ENCODE measurements at places on chromosomes 2 and 18.

- DNase-seq, result no peak
- no peaks in the 10 kb centered on the region for H3K4me1 ChIP-seq
- H3K36me3 ChIP-seq, result no peaks in the 10 kb centered on the region
- H3K27me3 ChIP-seq, result no peaks in the 10 kb centered on the region
- H3K4me3 ChIP-seq, result no peak overlapping the region
- H3K27ac ChIP-seq, result no peak overlapping the region
These were observed 690.7 kb downstream of the LRP1B start for GRCh38 chr2:141440072-141440635.

GRCh38 chr2:20544153-20544747 lies 97.4 kb downstream of the RHOB start:
- no peak for DNase-seq
- H3K27ac ChIP-seq, result no peak overlapping the region
- peaks cover 6% of the 10 kb centered on the region for H3K27me3 ChIP-seq
- no peak overlapping the region for H3K4me3 ChIP-seq
- no peaks in the 10 kb centered on the region for H3K36me3 ChIP-seq

- no peaks in the 10 kb centered on the region for H3K4me1 ChIP-seq
- H3K36me3 ChIP-seq, result no peaks in the 10 kb centered on the region
- H3K27ac ChIP-seq, result no peak overlapping the region
These were observed 455.1 kb upstream of the DDX18 start for GRCh38 chr2:117359266-117359914.

- H3K4me3 ChIP-seq, result no peak overlapping the region
- no peaks in the 10 kb centered on the region for H3K36me3 ChIP-seq
- no peaks in the 10 kb centered on the region for H3K27me3 ChIP-seq
- H3K27ac ChIP-seq, result no peak overlapping the region
- DNase-seq, result peak; percentile 22
These were observed 510.6 kb downstream of the ERBB4 start for GRCh38 chr2:212027681-212028628.

GRCh38 chr2:223786236-223786635 lies 51.1 kb downstream of the AP1S3 start:
- no peak overlapping the region for H3K27ac ChIP-seq
- no peak overlapping the region for H3K4me3 ChIP-seq
- H3K4me1 ChIP-seq, result no peaks in the 10 kb centered on the region
- DNase-seq, result no peak

- H3K27me3 ChIP-seq, result no peaks in the 10 kb centered on the region
- no peaks in the 10 kb centered on the region for H3K36me3 ChIP-seq
- peaks cover 17% of the 10 kb centered on the region for H3K4me1 ChIP-seq
- H3K4me3 ChIP-seq, result no peak overlapping the region
These were observed 12.3 kb downstream of the ZEB2 start for GRCh38 chr2:144507441-144508171.

GRCh38 chr2:32377928-32378327 lies 21.1 kb downstream of the BIRC6 start:
- H3K27ac ChIP-seq, result no peak overlapping the region
- H3K4me3 ChIP-seq, result no peak overlapping the region
- peaks cover 13% of the 10 kb centered on the region for H3K36me3 ChIP-seq
- H3K27me3 ChIP-seq, result no peaks in the 10 kb centered on the region

DNA sequence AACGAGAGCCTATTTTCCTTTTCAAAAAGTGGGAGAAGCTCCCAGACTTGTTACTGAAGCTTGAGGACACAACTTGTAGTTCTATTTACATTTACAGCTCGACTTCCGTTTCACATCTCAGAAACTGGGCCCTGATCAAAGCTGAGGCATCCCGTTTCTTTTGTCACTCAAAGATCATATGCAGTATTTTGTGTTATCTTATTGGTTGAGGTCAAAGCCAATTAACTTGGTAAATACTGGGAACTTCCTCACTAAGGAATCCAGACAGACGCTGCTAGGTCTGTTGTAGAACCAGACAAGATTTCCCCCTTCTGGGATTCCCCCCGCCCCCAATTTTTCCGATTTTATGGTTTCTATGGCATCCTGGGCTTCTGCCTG lies 50.3 kb downstream of the TSN start:
- no peaks in the 10 kb centered on the region for H3K4me1 ChIP-seq
- DNase-seq, result no peak
- no peaks in the 10 kb centered on the region for H3K36me3 ChIP-seq
- no peak overlapping the region for H3K27ac ChIP-seq
- H3K4me3 ChIP-seq, result no peak overlapping the region
- peaks cover 21% of the 10 kb centered on the region for H3K27me3 ChIP-seq

DNA sequence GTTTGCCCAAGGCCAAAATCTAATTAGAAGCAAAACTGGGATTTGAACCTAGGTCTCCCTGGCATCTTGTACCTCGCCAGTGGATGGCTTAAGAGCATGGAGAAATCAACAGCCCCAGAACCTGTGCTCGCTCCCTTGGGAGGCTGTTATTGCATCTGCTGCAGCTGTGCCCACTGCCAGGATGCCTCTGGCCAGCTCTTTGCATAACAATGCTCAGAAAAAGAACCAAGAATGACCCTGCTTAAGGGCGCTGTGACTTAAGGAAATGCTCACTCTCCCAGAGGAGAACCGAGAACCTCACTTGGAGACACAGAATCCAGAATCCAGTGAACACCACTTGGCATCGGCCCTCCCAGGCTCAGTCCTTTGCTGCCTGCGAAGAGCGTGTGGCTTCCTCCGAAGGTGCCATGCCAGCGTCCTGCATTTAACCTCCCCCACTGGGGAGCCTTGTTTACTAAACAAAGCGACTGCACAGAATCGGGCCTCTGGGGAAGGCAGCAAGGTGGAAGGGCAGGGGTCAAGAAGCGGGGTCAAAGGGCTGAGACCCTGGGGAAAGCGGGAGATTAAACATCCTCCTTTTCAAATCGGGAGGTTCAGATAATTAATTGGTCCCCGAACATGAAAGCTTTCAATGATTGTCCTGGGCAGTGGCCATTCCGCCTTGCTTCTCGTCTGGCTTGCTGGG lies 71.0 kb upstream of the BOD1L2 start:
- H3K27me3 ChIP-seq, result peaks cover 18% of the 10 kb centered on the region
- peaks cover 2% of the 10 kb centered on the region for H3K4me1 ChIP-seq
- no peak overlapping the region for H3K4me3 ChIP-seq
- H3K36me3 ChIP-seq, result no peaks in the 10 kb centered on the region

- H3K27ac ChIP-seq, result no peak overlapping the region
- H3K4me1 ChIP-seq, result peaks cover 2% of the 10 kb centered on the region
- DNase-seq, result no peak
- no peak overlapping the region for H3K4me3 ChIP-seq
These were observed 10.2 kb downstream of the IAH1 start for GRCh38 chr2:9484533-9484932.

DNA sequence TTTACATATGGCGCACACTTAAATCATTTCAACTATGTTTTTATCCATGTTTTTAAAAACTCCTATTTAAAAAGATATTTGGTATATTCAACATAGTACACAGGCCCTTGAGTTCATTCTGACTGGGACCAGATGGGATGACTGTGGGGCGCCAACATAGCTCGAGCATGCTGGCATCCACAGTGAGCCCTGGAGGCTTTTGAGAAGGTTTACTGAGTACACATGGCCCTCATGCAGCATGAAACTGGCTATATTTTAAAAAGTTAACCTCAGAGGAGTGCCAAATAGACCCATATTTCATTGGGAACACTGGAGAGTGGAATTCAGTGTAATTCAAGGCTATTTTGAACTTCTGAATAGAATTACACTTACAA lies 83.6 kb downstream of the CCDC85A start:
- no peak for DNase-seq
- no peaks in the 10 kb centered on the region for H3K4me1 ChIP-seq
- H3K27ac ChIP-seq, result no peak overlapping the region
- no peaks in the 10 kb centered on the region for H3K27me3 ChIP-seq

DNA sequence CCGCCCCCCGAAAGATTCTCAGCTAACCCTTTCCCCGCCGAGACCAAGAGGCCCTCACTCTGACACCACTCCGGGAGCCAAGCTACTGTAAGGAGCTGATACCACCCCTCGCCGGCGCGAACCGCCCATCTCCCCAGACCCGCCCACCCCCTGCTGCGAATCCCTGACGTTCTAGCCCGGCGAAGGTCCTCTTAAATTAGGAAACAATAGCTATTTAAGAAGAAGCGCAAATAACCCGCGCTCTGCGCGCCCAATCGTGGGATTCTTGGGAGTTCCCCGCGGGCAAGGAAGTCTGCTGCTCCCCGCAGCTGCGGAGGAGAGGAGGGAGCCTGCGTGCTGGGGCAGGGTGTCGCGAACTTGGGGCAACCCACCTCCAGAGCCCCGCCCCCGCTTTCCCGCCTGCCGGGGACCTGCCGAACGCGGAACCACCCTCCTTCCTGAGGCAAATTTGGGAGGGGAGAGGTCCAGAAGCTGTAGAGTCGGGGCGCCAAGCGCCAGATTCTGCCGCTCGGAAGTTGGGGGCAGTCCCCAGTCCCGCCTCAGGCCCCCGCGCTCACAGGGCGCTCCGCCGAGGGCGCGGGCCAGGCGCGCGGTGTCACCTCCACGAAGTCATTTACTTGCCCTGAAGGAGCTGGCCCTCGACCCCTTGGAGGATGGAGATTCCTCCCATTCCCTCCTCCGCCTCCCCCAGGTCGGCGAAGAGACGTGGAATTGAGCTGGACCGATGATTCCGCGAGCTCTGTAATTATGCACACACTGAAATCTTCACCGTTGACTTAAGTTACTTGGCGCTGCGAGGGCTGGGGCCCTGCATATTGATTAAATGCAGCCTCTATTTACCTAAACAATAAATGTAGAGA lies 8.4 kb upstream of the SP9 start:
- no peaks in the 10 kb centered on the region for H3K36me3 ChIP-seq
- peaks cover 18% of the 10 kb centered on the region for H3K4me1 ChIP-seq
- H3K4me3 ChIP-seq, result peak overlapping the region; percentile 51
- no peak overlapping the region for H3K27ac ChIP-seq

DNA sequence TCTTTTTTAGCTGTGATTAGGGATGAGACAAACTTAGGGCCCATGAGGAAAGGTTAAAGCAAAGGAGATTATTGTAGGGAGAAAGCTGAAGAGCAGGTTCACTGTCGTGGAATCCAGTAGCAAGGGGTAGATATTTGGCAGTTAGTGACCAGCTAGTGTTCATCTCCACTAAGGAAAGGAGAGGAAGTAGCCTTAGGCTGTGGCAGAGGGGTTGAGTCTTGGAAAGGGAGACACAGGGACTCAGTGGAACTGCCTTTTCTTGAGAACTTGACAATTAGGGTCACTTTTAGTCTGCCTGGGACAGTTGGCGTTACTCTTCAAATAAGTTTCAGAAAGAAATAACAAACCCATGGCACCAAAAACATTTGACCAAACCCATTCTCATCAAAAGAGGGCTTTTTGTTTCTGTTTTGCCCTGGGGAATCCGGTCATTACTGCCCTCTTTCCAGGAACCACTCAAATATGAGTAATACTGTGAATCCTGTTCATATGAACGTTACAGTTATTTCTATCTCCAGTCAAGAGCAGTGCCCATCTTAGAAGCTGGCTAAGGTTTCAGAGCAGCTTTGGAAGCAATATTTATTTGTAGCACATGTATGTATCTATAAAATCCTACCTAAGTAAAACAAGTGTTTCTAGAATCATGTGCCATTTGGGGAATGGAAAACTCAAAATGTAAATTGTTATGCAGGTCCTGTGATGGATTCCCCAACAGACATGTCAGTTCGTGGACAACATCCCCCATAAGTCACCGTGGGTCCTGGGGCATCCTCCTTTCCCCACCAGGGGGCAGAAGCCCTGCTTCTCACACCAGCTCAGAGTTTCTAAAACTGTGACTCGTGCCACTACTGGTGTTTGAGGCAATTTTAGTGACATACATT lies 77.3 kb upstream of the PHLPP1 start:
- no peaks in the 10 kb centered on the region for H3K36me3 ChIP-seq
- H3K4me1 ChIP-seq, result no peaks in the 10 kb centered on the region
- no peak overlapping the region for H3K27ac ChIP-seq
- H3K4me3 ChIP-seq, result no peak overlapping the region
- DNase-seq, result peak; percentile 4

DNA sequence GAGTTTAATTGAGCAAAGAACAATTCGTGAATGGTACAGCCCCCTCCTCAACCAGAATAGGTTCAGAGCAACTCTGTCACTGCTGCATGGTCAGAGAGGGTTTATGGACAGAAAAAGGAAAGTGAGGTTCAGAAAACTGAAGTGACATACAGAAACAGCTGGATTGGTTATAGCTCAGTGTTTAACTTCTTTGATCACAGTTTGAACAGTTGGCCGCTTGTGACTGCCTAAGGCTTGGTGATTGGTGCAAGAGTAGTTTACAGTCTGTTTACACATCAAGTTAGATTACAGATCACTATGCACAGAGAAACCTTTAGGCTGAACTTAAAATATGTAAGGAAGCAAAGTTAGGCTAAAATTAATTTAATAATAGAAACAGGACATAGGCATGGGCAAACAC lies 459.2 kb downstream of the KCNJ3 start:
- no peaks in the 10 kb centered on the region for H3K36me3 ChIP-seq
- H3K27ac ChIP-seq, result no peak overlapping the region
- DNase-seq, result no peak
- H3K4me1 ChIP-seq, result no peaks in the 10 kb centered on the region

- no peak for DNase-seq
- no peaks in the 10 kb centered on the region for H3K36me3 ChIP-seq
- no peaks in the 10 kb centered on the region for H3K27me3 ChIP-seq
- H3K4me1 ChIP-seq, result peaks cover 42% of the 10 kb centered on the region
These were observed 67.2 kb downstream of the LRRFIP1 start for GRCh38 chr2:237694415-237695194.

GRCh38 chr2:220057916-220058315 lies 430.5 kb downstream of the SLC4A3 start:
- no peaks in the 10 kb centered on the region for H3K36me3 ChIP-seq
- DNase-seq, result no peak
- no peaks in the 10 kb centered on the region for H3K27me3 ChIP-seq
- H3K4me1 ChIP-seq, result peaks cover 4% of the 10 kb centered on the region

DNA sequence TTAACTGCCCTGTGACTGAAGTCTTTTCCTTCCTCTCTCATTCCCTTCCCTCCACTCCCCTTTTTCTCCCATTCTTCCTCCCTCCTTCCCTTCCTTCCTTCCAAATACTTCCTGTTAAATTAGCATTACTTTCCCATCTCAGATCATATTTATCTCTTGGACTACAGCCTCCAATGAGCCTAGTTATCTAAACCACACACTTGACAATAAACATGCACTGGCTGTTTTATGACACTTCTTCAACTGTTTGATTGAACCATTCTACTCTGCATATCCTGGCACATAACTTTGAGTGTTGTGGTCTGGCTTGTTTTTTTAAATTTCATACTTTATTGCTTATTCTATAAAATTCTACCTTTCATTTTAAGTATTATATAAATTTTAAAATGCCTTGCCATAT lies 1860.8 kb upstream of the LRRTM1 start:
- no peak overlapping the region for H3K27ac ChIP-seq
- no peak for DNase-seq
- H3K4me3 ChIP-seq, result no peak overlapping the region
- H3K36me3 ChIP-seq, result no peaks in the 10 kb centered on the region

DNA sequence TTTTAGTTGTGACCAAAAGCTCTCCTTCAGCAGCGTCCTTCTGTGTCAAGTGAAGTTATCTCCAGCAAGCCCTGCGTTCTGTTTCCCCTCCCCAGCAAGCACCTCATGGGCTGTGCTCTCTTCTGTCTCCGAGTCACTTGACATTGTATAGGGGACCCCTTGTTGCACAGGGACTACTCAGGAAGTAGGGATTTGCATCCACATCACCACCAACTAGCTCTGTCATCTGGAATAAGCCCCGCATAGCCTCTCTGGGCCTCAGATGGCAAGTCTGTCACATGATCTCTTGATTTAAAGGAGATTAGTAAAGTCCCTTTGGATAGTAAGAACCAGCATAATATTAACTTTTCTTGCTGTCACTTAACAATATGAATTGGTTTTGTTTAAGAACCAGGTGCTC lies 32.0 kb upstream of the STPG4 start:
- H3K4me3 ChIP-seq, result no peak overlapping the region
- H3K36me3 ChIP-seq, result no peaks in the 10 kb centered on the region
- peaks cover 13% of the 10 kb centered on the region for H3K4me1 ChIP-seq
- no peaks in the 10 kb centered on the region for H3K27me3 ChIP-seq
